ENCODE measurements at places on chromosomes 11 and 22. TPM values are rescaled to one million over a fixed set of nuclear protein-coding genes. Genes with fewer than 3 reads are reported as not detected.

Gene PKP3
- total RNA-seq: 8.2 TPM

Gene OR2AG2
- total RNA-seq: under 0.01 TPM

Gene IFITM1
- 305 TPM for total RNA-seq

Gene MAJIN
- total RNA-seq: not detected

Gene YDJC
- total RNA-seq: 60.8 TPM

Gene P2RY6
- 1.3 TPM for total RNA-seq

Gene TBX10
- not detected for total RNA-seq

Gene MRGPRX3
- total RNA-seq: not detected

Gene OR52A1
- total RNA-seq: not detected

Gene NOX4
- total RNA-seq: 9.8 TPM

Gene OR10V1
- not detected for total RNA-seq

Gene OR8G5
- not detected for total RNA-seq

Gene CCDC116
- 0.13 TPM for total RNA-seq

Gene CDC42BPG
- total RNA-seq: 10.1 TPM

Gene F2
- 0.13 TPM for total RNA-seq

Gene C11orf97
- total RNA-seq: not detected

Gene MMP27
- total RNA-seq: not detected

Gene LRRN4CL
- total RNA-seq: 0.38 TPM

Gene TSKU
- 42.9 TPM for total RNA-seq

Gene VPREB1
- not detected for total RNA-seq

Gene APOA5
- not detected for total RNA-seq

Gene OR51B5
- not detected for total RNA-seq

Gene CDCA5
- 2.8 TPM for total RNA-seq

Gene IFITM2
- total RNA-seq: 628 TPM

Gene DDX25
- total RNA-seq: not detected

Gene DEFB131B
- total RNA-seq: not detected

Gene KDM4D
- total RNA-seq: 1.8 TPM

Gene P2RY2
- total RNA-seq: 1.5 TPM

Gene ENTHD1
- total RNA-seq: not detected

Gene SYT9
- not detected for total RNA-seq

Gene COX8A
- 1,119 TPM for total RNA-seq

Gene PPP6R3
- 44.6 TPM for total RNA-seq

Gene LGALS1
- total RNA-seq: 4,007 TPM

Gene PDHX
- total RNA-seq: 15.5 TPM

Gene PRCP
- total RNA-seq: 27.1 TPM

Gene SPDYC
- total RNA-seq: not detected

Gene FGF3
- not detected for total RNA-seq

Gene GGTLC2
- not detected for total RNA-seq

Measured in mesangial cell (primary cell).